ENCODE measurements at places on chromosomes 4 and X.

DNA sequence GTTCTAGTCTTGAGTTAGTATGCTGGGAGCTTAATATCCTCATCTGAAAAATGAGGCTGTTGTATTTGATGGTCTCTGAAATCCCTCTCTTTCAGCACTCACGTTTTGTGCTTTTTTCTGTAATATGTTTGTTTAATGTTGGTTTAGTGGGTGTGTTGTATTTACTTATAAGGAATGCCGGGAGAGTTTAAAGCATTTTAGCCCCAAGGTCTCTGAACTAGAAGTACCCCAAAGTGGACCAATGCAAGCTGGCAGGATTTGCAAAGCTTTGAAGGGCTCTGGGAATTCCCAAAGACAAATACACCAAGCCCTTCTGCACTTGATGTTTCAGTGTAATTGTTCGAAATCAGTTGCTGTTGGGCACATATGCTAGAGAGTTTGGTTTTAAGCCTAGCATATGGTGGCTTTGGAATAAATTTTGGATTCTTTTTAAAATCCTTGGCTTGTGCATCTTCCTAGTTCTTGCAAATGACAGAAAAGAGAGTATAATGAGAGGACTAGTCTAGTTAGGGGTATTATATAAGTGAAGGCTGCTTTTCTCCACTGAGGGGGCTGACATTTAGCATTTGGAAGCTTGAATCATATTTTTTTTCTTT, 371.4 kb upstream of the BOD1L1 start:
- DNase-seq: no peak

- DNase-seq: peak; percentile 79
Measured at GRCh38 chr4:76504613-76505465, 69.8 kb downstream of the SHROOM3 start.

GRCh38 chr4:67744561-67745283, 9.5 kb downstream of the GNRHR start:
- DNase-seq: no peak

DNA sequence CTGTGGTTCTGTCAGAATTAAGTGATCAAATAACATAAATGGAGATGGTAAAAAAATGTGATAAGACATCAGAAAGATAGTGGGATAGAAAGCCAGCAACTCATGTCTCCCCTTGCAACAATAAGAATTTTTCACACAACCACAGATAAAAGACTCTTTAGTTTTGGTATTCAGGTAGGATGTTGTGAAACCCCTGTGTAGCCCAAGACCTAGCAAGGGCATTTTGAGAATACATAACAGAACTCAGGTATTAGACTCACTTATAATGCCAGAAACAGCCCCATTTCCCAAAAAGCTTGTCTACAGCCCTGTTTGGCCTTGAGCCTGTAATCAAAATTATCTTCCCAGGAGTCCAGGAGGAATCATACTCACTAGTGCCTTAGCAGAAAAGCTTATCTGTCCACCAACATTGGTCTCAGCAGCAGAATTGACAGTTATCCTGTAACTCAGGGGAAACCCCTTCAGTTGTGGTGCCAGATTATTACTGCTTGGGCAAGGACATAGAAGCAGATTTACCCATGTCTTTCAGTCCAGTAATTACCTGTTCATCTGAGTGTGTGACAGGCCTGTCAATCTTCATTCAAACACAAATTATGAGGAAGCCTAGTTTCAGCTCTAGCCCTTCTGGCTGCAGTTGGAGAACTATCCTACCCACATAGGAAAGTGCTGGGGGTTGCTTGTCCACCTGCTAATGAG, 41.0 kb upstream of the UGT2B17 start:
- DNase-seq: no peak

- DNase-seq: no peak
Measured at GRCh38 chr4:22686141-22686540, 6.6 kb upstream of the GBA3 start.

GRCh38 chrX:1416965-1417760, 25.2 kb upstream of the SLC25A6 start:
- no peak for DNase-seq

DNA sequence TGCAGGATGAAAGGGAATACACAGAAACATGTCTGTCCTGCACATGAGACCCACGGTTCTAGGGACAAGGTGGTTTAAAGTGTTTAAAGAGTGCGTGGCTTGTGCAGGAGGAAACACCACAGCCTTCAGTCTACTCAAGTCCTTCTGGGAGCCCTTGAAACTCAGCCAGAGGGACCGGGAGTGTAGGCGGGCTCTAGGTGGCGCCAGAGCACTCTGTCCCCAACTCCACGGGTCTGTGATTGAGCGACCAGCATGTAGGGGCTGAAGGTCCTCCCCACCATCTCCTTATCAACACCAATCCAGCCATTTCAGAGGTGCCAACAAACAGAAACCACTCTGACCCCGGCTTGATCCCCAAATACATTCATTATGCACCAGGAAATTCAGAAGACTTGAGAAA, 82.0 kb upstream of the CLDN34 start:
- peak; percentile 69 for DNase-seq

GRCh38 chrX:110310000-110310790, 7.7 kb downstream of the AMMECR1 start:
- DNase-seq: no peak

GRCh38 chr4:56701161-56701480, 20.0 kb upstream of the HOPX start:
- no peak for DNase-seq

DNA sequence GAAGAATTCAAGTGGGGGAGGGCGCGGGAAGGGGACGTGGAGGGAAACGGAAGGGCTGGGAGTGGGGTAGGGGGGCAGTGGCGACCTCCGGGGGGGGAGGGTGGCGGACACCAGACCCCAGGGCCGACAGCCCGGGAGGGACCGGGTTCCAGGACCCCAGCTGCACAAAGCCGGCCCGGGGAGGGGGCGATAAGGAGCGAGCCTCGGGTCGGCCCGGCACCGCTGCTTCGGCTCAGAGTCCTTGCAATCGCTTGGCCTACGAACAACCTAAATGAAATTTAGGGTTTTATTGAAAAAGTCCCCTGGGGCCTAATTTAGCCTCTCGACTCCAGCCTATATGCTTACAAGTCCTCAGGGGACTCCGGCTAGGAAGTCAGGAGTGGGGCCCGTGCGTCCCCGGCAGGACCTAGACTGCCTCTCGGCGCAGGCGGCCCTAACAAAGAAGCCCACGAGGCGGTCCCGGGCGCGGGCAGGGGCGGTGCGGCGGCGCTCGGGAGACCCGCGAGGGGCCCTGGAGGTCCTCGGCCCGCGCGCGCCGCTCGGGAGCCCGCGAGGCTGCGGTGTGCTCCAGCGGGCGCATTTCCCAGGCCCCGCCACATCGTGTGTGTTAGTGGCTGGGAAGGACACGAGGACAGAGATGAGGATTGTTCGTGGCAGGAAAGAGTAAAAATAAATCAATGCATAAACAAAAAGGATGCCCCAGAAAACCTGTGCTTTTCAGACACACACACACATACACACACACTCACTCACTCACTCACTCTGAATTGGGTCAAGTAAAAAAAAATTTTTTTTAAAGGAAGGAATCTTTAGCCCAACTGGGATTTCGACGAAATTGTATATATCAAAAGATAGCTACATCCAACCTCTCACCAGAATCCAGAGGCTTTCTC, 70.0 kb downstream of the MGST2 start:
- DNase-seq: peak; percentile 70

DNA sequence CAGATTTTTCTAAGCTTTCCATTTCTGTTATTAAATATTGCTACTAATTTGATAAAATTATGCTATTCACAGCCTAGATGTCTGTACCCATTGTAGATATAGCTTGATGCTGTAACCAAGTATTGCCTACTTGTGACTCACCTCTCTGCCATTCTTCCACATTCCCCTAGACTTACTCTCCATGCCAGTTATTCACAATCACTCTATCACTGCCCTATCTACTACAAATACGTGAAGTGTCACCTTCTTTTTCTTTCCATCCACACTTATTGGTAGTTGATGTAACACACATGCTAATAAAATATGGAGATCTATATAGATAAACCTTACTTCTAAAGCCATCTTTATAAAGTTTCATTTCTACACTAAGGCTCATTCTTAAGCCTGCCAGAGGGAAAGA, 179.4 kb upstream of the PACRGL start:
- no peak for DNase-seq

DNA sequence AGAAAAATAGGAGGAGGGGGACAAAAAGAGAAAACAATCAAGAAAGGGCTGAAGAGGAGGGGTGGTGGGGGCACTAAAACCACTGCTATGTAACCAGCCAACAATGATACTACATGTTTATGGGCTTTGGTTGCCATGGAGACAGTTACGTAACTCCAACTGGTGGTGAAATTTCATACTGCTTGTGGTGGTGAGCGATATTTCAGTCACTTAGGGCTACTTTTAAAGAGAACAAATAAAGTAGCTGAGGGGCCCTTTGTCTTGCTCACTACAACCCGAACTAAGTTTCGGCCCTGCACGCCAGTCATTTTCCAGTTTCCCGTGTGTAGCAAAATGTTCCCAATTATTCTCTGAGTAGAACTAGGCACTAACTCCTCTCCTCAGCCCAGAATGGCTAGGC, 275.2 kb upstream of the EDA2R start:
- peak; percentile 86 for DNase-seq

GRCh38 chr4:76518241-76518640, 83.2 kb downstream of the SHROOM3 start:
- DNase-seq: no peak

DNA sequence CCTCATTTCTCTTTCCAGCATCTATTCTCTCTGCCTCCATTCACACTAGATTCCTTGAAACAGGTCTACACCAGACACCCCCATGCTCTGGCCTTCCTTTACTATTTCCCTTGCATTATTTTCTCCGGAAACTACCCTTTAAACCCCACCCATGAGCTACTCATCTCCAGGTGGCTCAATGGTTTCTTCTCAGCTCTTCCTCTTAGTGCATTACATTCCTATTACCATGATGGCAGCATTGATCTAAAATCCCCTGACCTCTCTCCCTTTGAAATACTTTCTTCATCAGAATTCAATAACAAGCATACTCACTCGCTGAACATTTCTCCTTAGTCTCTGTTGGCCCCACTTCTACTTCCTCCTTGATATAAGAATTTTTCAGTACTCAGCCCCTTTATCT, 94.6 kb downstream of the SYNPO2 start:
- no peak for DNase-seq

- no peak for DNase-seq
Measured at GRCh38 chr4:78362310-78362709, 189.3 kb upstream of the ANXA3 start.

GRCh38 chrX:47723689-47724088, 64.7 kb upstream of the UXT start:
- peak; percentile 9 for DNase-seq
